AG04450 (cell line): ENCODE measurements at places on chromosomes 6 and 20.

DNA sequence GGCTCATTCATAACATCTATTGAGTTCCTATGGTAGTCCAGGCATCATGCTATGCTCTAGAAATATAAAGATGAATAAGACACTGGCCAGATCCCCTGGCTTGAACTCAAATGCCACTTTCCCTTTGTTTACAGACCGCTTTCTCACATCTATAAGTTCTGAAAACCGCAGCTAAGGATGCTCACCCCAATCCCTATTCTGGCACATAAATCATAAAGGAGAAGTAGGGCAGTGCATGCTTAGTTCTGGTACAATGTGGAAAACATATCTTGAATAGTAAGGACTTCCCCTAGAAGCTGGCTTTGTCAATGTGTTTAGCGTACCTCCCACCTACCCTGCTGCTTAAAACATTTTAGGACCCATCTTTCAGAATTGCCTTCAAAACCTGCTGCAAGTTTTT, 26.4 kb downstream of the MRS2 start:
- no peak for DNase-seq

DNA sequence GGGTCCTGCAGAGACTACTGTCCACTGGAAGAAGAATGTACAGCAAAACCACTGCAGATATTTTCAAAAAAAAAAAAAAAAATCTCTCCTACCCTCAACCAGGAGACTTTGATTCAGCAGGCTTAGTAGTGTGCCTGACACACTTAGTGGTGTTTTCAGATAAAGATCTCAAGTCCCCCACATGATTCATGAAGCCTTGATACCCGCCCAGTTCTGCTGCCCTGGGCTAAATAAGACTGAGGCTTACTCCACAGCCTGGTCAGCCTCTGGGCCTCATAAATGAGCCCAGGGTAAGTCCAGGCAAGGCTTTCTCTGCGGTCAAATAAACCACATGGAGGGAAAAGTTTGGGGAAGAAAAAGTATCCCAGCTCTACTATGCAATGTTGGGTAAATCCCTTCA, 222.1 kb upstream of the ARID1B start:
- no peak for DNase-seq

- DNase-seq = no peak
Measured at GRCh38 chr6:22091424-22091948, 205.3 kb downstream of the PRL start.

GRCh38 chr6:3715285-3715684, 36.2 kb downstream of the PXDC1 start:
- no peak for DNase-seq

GRCh38 chr20:17796091-17796563, 96.4 kb downstream of the BANF2 start:
- DNase-seq = no peak

- DNase-seq = no peak
Measured at GRCh38 chr6:18154507-18155149, at the start of gene TPMT. Gene TPMT (minus strand): TSS chr6:18155077. CDS start chr6:18149127, 5,950 bp downstream.

- DNase-seq = no peak
Measured at GRCh38 chr20:21229163-21229562, 74.0 kb upstream of the XRN2 start.

- no peak for DNase-seq
Measured at GRCh38 chr6:151059612-151060095, 180.1 kb upstream of the AKAP12 start.

GRCh38 chr6:122709922-122710512, 69.5 kb upstream of the FABP7 start:
- DNase-seq = no peak

GRCh38 chr6:53546281-53546680, 1.4 kb upstream of the GCLC start:
- DNase-seq = peak; percentile 44

DNA sequence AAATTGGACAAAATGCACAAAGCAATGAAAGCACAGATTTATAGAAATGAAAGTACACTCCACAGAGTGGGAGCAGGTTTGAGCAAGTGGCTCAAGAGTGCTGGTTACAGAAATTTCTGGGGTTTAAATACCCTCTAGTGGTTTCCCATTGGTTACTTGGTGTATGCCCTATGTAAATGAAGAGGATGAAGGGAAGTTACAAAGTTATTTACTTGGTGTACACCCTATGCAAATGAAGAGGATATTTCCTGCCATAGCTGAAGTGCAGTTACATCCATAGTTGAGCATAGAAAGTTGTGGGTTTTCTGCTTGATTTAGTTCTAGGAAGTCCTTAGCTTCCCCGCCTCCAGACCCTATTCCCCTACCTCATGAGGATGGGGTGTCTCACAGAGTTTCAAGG, 22.7 kb downstream of the BCAS1 start:
- no peak for DNase-seq

DNA sequence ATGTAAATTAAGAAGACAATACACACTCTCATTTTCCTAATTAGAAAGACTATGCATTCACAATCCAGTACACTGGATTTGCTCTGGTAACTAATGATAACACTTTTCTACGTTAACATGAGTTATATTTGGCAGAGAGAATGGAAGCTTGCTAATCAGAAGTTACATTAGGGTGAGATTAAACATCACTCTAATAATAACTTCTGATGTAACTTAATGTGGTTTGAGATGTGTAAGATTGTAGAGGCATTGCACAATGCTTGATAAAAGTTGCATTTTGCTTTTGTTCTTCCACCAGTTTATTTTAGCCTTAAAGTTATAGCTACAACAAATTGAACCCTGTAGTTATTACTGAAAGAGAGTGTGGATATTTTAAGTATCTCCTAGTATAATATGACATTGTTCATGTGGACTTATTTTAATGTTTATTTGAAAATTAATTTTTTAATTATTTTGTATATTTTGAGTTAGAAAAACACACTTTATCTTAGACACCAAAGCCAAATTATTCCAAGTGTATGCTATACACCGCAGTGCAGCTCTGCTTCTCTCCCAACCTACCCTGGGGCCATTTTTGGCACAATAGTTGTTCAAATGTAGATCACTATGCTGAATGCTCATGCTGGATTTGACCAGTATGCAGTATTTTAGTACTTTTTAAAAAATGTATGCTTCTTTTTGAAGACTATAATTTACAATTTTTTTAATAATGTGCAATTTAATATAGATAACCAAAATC, 143.2 kb downstream of the SLC16A10 start:
- DNase-seq = no peak

GRCh38 chr6:89777455-89777854, 42.1 kb downstream of the MDN1 start:
- no peak for DNase-seq

GRCh38 chr6:35371494-35372262, 29.3 kb downstream of the PPARD start:
- DNase-seq = no peak

DNA sequence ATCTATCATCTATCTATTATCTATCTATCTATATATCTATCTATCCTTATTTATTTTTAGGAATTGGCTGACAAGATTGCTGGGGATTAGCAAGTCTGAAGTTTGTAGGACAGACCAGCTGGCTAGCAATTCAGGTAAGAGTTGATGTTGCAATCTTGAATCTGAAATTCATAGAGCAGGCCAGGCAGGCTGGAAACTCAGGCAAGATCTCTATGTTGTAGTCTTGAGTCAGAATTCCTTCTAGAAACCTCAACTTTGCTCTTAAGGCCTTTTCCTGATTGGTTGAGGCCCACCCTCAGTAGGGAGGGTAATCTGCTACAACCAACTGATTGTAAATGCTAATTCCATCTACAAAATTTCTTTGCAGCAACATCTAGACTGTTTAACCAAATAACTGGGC, 19.2 kb downstream of the MAPK13 start:
- DNase-seq = no peak

- no peak for DNase-seq
Measured at GRCh38 chr6:104212977-104213668, 646.6 kb downstream of the HACE1 start.

GRCh38 chr6:19723545-19723944, 113.6 kb upstream of the ID4 start:
- peak; percentile 48 for DNase-seq

GRCh38 chr20:33951171-33951570, 42.5 kb upstream of the RALY start:
- no peak for DNase-seq

GRCh38 chr6:16405375-16405774, 167.0 kb downstream of the GMPR start:
- no peak for DNase-seq

- DNase-seq = no peak
Measured at GRCh38 chr6:71766146-71766760, 120.1 kb upstream of the RIMS1 start.

GRCh38 chr6:79710127-79710526, 79.0 kb downstream of the SH3BGRL2 start:
- no peak for DNase-seq

DNA sequence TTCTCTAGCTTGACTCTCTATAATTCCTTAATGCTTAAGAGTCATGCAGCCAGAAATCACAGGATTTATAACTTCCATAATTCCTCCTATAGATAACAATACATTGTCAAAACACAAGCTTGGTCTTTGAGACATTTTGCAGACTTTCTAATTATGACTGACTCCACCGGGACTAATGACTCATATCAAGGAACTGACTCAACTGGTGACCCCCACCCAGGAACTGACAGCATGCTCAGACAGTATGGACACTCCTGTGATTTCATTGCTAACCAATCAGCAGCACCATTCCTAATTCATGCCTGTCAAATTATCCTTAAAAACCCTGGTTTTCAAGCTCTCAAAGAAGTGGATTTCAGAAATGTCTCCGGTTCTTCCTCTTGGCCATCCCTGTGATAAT, 670.5 kb upstream of the IMPG1 start:
- no peak for DNase-seq

DNA sequence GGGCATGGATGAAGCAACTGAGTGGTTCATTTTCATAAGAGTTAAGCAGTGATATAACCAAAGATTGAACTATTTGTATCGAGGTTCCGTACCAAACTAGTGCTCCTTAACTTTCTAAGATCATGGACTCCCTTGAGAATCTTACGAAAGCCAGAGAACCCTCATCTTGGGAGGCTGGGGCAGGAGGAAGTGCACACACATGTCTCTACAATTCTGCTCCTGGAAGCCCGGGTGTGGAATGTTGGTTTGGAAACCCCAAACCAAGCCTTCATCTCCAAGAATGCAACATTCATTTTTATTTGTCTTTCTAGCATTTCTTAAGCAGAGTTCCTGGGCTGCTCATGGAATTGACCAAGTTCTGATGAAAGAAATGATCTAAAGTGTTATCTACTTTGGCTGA, 250.5 kb upstream of the PRND start:
- no peak for DNase-seq

GRCh38 chr6:135535989-135536414, 38.5 kb upstream of the AHI1 start:
- peak; percentile 94 for DNase-seq

DNA sequence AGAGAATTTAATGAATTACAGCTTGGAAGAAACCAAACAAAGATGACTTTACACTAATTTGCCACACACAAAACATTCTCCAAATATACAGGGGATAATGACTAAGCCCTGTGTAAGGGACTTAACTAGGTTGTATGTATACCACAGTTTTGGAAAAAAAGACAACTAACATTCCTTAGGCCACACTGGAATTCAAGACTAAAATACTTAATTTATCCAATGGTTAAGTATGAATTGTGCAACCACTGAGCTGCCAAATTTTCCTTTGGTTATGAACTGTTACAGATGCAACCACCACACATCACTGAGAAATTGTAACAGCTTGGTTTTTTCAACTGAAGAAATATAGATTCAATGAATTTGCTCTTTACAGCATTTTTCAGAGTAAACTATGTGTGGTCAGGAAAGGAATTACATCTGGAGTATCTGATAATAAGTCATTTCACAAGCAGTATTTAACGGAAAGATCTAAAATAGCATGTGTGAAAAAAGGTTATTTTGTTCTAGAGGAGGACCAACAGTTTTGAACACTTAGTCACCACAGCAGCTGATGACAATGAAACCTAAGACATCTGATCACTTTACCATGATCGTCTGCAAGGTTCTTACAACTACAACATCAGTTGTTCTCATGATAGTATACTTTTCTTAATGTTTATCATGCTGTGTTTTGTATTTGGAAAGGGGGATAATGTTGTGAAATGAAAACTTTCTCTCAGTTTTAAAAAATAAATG, 318.8 kb downstream of the BCKDHB start:
- peak; percentile 95 for DNase-seq

GRCh38 chr6:166297606-166298005, 10.6 kb downstream of the PRR18 start:
- DNase-seq = no peak

DNA sequence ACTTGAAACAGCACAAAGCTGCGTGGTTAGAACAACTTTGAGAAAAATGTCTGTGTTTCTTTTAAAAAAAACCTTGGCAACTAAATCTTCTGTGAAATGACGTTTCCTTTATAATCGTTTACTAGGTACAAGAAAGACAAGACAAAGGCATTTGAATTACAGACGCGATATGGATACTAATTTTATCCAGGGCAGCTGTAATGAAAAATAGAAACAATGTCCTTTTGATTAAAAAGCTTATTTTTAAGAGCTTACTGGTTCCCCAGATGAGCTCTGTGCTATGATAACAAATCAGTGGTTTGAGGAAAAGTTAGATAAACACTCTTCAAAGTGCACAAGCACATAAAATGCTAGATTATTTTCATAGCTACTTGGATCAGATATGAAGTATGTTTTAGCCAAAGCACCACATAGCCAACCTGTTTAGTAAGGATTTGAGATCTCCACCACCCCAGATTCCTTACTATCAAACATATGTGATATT, 1.6 kb upstream of the SYNCRIP start:
- no peak for DNase-seq

DNA sequence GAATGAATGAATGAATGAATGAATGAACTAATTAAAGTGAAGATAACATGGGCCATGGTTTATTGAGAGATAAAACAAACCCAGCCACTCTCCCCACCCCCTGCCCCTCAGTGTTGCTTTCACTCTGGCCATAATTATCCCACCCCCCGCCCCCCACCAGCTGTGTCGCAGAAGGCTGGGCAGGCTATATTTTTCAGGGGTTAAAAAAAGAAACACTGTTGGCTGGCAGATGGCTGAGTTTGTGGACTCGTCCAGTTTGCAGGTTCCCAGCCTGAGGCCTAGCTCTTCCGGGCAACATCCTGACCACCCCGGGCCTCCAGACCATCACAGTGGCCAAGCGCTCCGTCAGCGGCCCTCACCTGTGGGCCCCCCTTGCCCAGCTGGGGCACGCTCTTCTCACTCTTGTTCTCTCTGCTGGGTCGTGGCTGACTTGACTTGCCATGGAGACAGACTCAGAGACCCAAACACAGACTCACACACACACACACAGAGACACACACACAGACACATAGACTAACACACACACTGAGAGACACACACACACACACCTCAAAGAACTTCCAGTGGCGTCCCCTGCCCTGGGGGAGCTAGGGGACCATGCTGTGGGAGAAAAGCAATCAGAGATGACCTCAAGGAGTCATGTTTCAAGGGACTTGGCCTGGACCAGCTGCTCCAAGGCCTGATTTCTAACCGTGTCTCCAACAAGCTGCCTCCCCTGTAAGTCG, 2.2 kb upstream of the GRM4 start:
- DNase-seq = no peak
